ENCODE measurements at places on chromosomes 5 and 9. TPM values are rescaled to one million over a fixed set of nuclear protein-coding genes. Genes with fewer than 3 reads are reported as not detected.
A peak's percentile ranks its signal among the peaks of the same experiment; 100 is the strongest.

BASP1 gene
- 63.0 TPM for total RNA-seq

GRCh38 chr5:10503997-10504793 lies 59.7 kb upstream of the ANKRD33B start:
- peaks cover 2% of the 10 kb centered on the region for H3K4me1 ChIP-seq
- no peak for DNase-seq
- H3K4me3 ChIP-seq: no peak overlapping the region

ARHGEF28 gene
- total RNA-seq: 0.61 TPM

GRCh38 chr9:130177898-130178805 lies 5.9 kb downstream of the NCS1 start:
- peaks cover 9% of the 10 kb centered on the region for H3K4me1 ChIP-seq
- H3K4me3 ChIP-seq: no peak overlapping the region
- H3K36me3 ChIP-seq: peaks cover 7% of the 10 kb centered on the region
- DNase-seq: no peak
- H3K27ac ChIP-seq: no peak overlapping the region

GRCh38 chr5:167898361-167899042 lies 392.9 kb upstream of the WWC1 start:
- no peaks in the 10 kb centered on the region for H3K36me3 ChIP-seq
- H3K4me3 ChIP-seq: no peak overlapping the region
- no peaks in the 10 kb centered on the region for H3K27me3 ChIP-seq

DNA sequence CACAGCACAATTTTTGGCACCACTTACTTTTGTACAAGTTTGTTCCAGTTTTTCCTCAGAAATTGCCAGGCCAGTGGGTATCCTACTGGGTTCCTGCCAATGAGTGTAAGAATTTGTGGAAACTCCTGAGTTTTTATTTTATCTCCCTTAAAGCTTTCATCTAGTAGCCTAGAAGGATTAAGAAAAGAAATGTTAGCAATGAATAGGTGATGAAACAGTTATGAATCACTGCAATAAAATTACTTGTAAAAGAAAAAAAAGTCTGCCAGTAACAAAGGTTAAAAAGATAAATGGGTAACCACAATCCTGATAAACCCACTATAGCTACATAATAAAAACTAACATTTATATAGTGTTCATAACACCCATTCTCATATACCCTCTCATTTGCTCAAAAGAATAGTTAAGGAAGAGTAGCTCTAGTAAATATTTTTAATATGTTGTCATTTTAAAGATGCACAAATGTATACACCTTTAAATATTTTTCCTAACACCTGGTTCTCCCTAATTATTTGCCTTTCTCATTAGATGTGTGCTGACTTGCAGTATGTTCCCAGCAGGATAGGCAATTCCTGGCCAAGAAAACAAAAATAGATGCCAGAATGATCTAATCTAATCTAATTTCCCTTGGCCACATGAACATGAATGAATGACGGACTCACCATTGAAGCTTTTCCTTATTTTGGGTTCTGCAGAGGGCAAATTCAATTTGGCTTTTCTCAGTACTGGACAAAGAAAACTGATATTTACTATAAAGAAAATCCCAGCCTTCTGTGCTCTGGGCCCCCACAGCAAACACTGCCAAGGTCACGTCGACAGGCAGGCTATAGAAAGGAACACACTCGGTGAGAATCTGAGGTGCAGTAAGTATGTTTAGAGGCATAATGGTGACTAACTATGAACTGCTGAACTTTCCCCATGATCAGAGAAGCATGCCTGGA lies 26.4 kb downstream of the ERAP1 start:
- H3K4me3 ChIP-seq: no peak overlapping the region
- H3K4me1 ChIP-seq: no peaks in the 10 kb centered on the region
- no peak for DNase-seq
- H3K27ac ChIP-seq: no peak overlapping the region
- no peaks in the 10 kb centered on the region for H3K27me3 ChIP-seq
- peaks cover 32% of the 10 kb centered on the region for H3K36me3 ChIP-seq

KIF4B gene
- 0.18 TPM for total RNA-seq

STOM gene
- 54.2 TPM for total RNA-seq

DNA sequence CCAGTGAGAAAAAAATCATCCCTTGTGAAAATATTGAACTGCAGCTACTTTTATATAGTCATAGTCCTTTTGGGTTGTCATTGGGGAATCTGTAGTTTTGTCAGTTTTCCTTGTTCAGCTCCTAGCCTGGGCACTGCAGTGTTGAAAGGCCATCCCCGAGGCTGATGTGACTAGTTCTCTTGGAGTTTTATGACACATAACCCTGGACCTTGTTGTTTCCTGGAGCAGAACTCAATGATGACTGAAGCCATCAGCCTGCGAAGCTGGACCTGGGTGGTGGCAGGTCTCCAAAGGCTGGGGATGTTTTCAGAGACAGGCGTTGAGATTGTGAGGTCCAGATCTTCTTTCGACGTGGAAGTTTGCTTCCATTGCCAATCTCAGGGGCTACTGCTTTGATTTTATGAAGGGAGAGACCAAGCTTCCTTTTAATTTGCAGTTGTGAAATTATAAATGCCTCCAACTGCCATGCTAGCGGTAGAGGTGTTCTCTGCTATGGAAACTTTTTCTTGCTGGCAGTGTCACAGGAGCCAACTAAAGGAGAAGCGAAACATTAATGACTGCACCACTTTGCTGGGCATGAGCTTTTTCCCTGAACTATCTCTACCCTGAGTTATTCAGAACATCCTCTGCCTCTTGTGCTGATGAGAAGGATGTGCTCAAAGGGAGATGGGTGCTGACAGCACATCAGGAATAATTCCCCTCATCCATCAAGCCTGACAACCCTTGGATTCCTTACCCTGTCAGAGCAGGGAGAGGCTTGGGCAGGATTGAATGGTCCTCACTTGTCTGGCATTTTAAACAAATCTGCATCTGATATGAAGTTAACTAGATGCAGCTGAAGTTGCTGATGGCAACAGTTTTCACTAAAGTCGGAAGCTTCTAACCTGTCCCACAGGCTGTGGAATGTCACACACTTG lies 209.6 kb downstream of the MAST4 start:
- H3K36me3 ChIP-seq: no peaks in the 10 kb centered on the region
- no peaks in the 10 kb centered on the region for H3K4me1 ChIP-seq
- H3K4me3 ChIP-seq: no peak overlapping the region
- no peak for DNase-seq

DNA sequence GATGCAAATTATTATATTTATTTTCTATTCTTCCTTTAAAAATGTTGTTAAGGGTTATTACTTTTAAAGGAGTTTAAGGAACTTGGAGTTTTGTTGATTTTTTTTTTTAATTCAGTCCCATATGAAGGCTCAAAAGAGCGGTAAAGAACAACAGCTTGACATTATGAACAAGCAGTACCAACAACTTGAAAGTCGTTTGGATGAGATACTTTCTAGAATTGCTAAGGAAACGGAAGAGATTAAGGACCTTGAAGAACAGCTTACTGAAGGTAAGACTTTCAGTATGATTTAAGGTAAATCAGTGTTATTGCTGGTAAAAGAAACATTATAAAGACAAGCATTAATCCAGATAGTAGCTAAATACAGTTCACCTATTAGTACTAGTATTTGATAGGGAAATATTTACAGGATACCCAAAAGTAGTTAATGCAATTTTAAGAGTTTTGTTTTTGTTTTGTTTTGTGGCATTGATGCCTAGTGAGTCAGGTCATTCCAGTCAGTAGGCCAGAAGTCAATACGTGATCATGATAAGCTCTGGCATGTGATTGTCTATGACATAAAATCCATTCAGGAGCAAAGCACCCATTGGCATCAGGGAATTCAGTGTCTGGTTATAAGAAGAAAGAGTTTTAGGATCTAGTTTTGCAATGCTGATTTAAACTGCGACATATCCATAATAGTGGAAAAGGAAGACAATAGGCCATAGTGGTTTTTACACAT lies 49.2 kb downstream of the CNTRL start:
- no peaks in the 10 kb centered on the region for H3K4me1 ChIP-seq
- H3K27ac ChIP-seq: no peak overlapping the region
- DNase-seq: no peak
- H3K27me3 ChIP-seq: no peaks in the 10 kb centered on the region
- no peak overlapping the region for H3K4me3 ChIP-seq

DNA sequence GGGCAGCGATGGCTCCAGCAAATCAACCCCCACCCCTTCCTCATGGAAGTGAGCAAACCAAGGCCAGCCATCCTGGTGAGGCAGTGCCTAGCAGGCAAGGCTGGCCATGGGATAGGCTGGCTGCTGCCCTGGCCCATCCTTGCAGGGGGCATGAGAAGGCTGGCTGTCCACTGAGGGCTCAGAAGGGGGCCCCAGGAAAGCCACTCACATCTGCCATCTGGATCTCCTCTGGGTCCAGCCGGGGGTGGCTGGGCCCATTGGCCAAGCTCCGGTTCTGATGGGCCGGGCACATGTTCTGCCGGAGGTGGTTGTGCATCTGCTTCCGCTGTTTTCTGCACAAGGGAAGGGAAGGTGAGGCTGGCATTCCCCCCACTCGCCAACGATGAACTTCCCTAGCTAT lies 57.1 kb downstream of the PSD2 start:
- DNase-seq: no peak
- peaks cover 20% of the 10 kb centered on the region for H3K27me3 ChIP-seq
- no peaks in the 10 kb centered on the region for H3K4me1 ChIP-seq

SREK1 gene
- 41.1 TPM for total RNA-seq

C9orf153 gene
- total RNA-seq: 0.37 TPM

GRCh38 chr9:124054582-124055227 lies 43.1 kb downstream of the LHX2 start:
- H3K27ac ChIP-seq: no peak overlapping the region
- H3K36me3 ChIP-seq: no peaks in the 10 kb centered on the region
- H3K4me3 ChIP-seq: no peak overlapping the region
- H3K27me3 ChIP-seq: no peaks in the 10 kb centered on the region
- no peaks in the 10 kb centered on the region for H3K4me1 ChIP-seq
- DNase-seq: peak; percentile 58

AFF4 gene
- 183 TPM for total RNA-seq

DNA sequence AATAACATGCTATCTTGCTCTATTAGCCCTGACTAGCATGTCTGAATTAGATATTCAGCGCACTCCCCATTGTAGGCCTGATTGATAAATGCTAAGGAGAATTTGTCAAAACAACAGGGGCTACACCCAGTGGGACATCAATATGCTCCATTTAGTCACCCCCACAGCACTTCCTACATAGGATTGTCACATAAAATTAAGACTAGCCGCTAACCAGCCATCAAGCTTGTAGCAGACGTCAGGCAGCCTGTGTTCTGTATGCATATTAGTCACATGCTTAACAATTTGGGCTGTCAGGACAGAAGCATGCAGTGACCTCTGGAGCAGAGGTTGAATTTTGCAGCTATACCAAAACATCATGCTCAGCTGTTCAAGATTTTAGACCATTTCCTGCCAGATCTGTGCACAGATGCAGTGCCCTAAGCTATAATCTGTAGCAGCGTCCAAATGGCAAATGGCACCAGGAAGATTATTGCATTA lies 197.4 kb upstream of the ISL1 start:
- no peak overlapping the region for H3K4me3 ChIP-seq
- H3K4me1 ChIP-seq: no peaks in the 10 kb centered on the region
- no peak overlapping the region for H3K27ac ChIP-seq
- H3K36me3 ChIP-seq: no peaks in the 10 kb centered on the region
- no peaks in the 10 kb centered on the region for H3K27me3 ChIP-seq
- DNase-seq: no peak

TBC1D13 gene
- total RNA-seq: 34.3 TPM

ABCA2 gene
- 30.0 TPM for total RNA-seq

DNA sequence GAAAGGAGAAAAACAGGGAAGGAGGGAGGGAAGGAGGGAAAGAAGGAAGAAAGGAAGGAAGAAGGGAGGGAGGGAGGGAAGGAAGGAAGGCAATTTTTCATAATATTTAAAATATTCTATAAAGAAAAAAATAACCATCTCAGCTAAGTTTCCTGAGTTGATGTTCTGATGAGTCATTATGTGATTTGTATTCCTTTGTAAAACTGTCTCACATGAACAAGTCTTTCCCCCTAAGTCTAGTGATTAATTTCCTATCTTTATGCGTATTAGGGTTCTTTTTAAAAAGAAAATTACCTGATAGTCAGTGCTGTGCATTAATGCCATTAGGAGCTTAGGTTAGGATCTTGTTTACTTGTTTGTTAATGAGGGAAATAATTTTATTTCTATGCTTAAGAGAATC lies 94.1 kb downstream of the RASEF start:
- DNase-seq: no peak
- no peak overlapping the region for H3K4me3 ChIP-seq
- no peaks in the 10 kb centered on the region for H3K4me1 ChIP-seq
- H3K36me3 ChIP-seq: no peaks in the 10 kb centered on the region
- H3K27me3 ChIP-seq: no peaks in the 10 kb centered on the region

DNA sequence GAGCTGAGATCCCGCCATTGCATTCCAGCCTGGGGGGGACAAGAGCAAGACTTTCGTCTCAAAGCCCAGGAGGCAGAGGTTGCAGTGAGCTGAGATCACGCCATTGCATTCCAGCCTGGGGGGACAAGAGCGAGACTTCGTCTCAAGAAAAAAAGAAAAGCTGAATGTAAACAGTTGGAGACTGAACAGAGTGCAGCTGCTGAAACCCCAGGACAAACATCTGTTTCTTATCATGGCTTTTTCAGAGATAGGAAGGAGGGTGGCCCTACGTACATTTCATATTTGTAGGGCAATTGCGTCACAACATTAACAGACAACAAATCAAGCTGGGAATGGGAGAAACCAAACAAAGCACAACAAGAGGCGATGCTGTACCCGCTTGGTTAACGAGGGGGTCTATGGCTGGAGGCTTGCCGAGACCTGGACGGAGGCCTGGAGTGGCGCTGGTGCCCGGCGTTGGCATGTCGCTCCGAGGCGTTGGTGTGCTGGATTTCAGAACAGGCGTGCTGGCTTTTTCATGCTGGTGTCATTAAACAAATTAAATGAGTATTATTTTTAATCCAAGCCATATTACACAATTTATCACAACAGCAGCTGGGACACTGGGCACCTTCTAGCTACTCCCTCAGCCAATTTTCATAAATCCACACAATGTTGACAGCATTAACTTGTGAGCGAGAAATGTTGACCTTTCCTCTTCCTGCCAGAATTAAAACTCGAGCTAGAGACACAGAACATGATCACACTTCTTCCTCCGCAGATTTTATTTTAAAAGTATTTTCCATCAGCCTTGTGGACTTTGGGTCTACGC lies 76.1 kb downstream of the TLE1 start:
- no peak overlapping the region for H3K27ac ChIP-seq
- DNase-seq: no peak
- no peaks in the 10 kb centered on the region for H3K4me1 ChIP-seq
- peaks cover 82% of the 10 kb centered on the region for H3K36me3 ChIP-seq
- H3K4me3 ChIP-seq: no peak overlapping the region
- no peaks in the 10 kb centered on the region for H3K27me3 ChIP-seq

CD14 gene
- not detected for total RNA-seq

GRCh38 chr5:145978708-145979107 lies 42.3 kb downstream of the SH3RF2 start:
- no peak for DNase-seq
- H3K4me3 ChIP-seq: peak overlapping the region; percentile 53
- H3K4me1 ChIP-seq: peaks cover 48% of the 10 kb centered on the region
- no peaks in the 10 kb centered on the region for H3K36me3 ChIP-seq

- no peak for DNase-seq
- no peaks in the 10 kb centered on the region for H3K4me1 ChIP-seq
- H3K4me3 ChIP-seq: no peak overlapping the region
- no peaks in the 10 kb centered on the region for H3K27me3 ChIP-seq
These were observed 49.8 kb downstream of the UIMC1 start for GRCh38 chr5:176956756-176957155.

FAM120AOS gene
- total RNA-seq: 44.9 TPM

GRCh38 chr5:11139217-11139865 lies 378.3 kb upstream of the DAP start:
- H3K27me3 ChIP-seq: no peaks in the 10 kb centered on the region
- H3K4me1 ChIP-seq: no peaks in the 10 kb centered on the region
- H3K27ac ChIP-seq: no peak overlapping the region
- H3K4me3 ChIP-seq: no peak overlapping the region

C5orf52 gene
- total RNA-seq: not detected
